ENCODE measurements at places on chromosomes 13 and 19. TPM values are rescaled to one million over a fixed set of nuclear protein-coding genes. Genes with fewer than 3 reads are reported as not detected.
A peak's percentile ranks its signal among the peaks of the same experiment; 100 is the strongest.

DNA sequence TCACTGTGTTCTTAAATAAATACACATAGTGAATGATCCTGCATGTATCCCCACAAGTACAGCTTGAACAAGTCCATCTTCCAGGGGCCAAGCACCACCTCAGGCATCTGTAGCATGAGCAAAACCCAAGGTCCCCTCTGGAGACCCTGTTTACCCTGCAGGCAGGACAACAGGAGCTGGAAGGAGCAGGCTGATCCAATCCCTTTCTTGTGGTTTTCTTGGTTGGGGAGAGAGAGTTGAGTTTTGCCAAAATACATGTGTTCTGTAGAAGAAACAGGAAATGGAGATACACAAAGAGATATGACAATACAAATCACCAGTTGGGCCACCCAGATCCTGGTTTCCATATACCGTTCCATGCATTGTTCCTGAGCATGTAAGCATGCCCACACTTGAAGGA is 92.8 kb downstream of the SHISA2 start:
- H3K27ac ChIP-seq: no peak overlapping the region
- H3K4me3 ChIP-seq: no peak overlapping the region
- H3K4me1 ChIP-seq: peaks cover 4% of the 10 kb centered on the region
- no peaks in the 10 kb centered on the region for H3K36me3 ChIP-seq
- no peaks in the 10 kb centered on the region for H3K27me3 ChIP-seq

DNA sequence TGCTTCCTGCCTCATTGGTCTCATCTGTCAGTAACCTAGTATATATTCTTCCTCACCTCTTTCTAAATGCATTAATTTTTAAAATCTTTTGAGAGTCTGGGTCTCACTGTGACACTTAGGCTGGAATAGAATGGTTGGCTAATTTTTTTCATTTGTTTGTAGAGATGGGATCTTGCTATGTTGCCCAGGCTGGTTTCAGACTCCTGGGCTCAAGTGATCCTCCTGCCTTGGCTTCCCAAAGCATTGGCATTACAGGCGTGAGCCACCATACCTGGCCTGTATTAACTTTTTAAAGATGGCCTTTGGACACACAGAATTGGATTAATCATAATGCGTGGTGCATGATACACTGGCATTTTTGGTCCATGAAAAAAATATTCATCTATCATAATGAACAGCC is 29.9 kb downstream of the SIPA1L3 start:
- no peak for DNase-seq
- no peaks in the 10 kb centered on the region for H3K36me3 ChIP-seq
- no peak overlapping the region for H3K4me3 ChIP-seq
- no peak overlapping the region for H3K27ac ChIP-seq

- H3K27me3 ChIP-seq: no peaks in the 10 kb centered on the region
- DNase-seq: no peak
- peaks cover 4% of the 10 kb centered on the region for H3K4me1 ChIP-seq
- no peak within 1 kb of the TSS for H3K27ac ChIP-seq
- H3K36me3 ChIP-seq: no peaks in the 10 kb centered on the region
Observed at GRCh38 chr19:55075371-55075998, at the start of gene EPS8L1. EPS8L1 (plus strand) TSS chr19:55075869; CDS start chr19:55076445, 576 bp downstream.

- peak; percentile 9 for DNase-seq
- no peaks in the 10 kb centered on the region for H3K27me3 ChIP-seq
- H3K27ac ChIP-seq: peak overlapping the region; percentile 44
- no peaks in the 10 kb centered on the region for H3K4me1 ChIP-seq
- H3K36me3 ChIP-seq: peaks cover 11% of the 10 kb centered on the region
Observed at GRCh38 chr13:20049558-20050473, 91.3 kb downstream of the ZMYM2 start.

DNA sequence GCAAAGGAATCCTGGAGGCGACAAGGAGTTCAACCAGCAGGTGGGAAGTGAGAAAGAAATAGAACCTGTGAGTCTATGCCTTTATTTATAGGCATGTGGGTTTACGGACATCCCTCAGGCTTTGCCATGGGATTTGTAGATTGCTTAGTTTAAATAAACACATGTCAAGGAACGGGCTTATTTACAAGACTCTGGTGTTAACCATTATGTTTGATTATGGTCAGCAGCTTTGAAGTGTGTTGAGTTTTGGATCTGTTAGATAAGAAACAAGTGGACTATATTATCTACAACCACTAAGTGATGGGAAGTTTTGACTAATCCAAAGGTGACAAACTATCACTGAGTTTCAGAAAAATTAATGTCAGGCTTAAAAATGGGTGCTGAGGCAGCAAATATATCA is 143.2 kb downstream of the SLITRK5 start:
- DNase-seq: no peak
- H3K4me1 ChIP-seq: no peaks in the 10 kb centered on the region
- no peak overlapping the region for H3K4me3 ChIP-seq
- no peak overlapping the region for H3K27ac ChIP-seq
- H3K27me3 ChIP-seq: no peaks in the 10 kb centered on the region

- H3K4me3 ChIP-seq: no peak overlapping the region
- H3K36me3 ChIP-seq: no peaks in the 10 kb centered on the region
- peaks cover 6% of the 10 kb centered on the region for H3K27me3 ChIP-seq
- no peak for DNase-seq
- no peak overlapping the region for H3K27ac ChIP-seq
Observed at GRCh38 chr13:106756446-106756845, 188.5 kb upstream of the ARGLU1 start.

The C19orf44 gene
- total RNA-seq: 1.5 TPM

The IL4I1 gene
- 6.5 TPM for total RNA-seq

The ZNF524 gene
- total RNA-seq: 24.8 TPM

DNA sequence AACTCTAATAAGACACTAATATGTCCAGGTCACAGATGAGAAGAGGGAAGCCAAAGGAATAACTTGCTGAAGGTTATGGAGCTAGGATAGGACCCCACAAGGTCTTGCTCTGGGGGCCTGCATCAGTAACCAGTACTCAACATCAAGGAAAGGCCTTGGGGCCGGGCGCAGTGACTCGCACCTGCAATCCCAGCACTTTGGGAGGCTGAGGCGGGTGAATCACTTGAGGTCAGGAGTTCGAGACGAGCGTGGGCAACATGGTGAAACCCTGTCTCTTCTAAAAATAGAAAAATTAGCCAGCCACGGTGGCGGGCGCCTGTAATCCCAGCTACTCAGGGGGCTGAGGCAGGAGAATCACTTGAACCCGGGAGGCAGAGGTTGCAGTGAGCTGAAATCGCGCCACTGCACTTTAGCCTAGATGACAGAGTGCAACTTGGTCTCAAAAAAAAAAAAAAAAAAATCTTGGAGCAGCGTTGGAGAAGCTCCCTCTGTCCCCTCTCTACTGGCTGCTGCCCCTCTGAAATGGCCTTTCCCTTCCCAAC is 1.8 kb downstream of the LONP1 start:
- H3K4me1 ChIP-seq: peaks cover 16% of the 10 kb centered on the region
- H3K27ac ChIP-seq: peak overlapping the region; percentile 97
- no peaks in the 10 kb centered on the region for H3K36me3 ChIP-seq

DNA sequence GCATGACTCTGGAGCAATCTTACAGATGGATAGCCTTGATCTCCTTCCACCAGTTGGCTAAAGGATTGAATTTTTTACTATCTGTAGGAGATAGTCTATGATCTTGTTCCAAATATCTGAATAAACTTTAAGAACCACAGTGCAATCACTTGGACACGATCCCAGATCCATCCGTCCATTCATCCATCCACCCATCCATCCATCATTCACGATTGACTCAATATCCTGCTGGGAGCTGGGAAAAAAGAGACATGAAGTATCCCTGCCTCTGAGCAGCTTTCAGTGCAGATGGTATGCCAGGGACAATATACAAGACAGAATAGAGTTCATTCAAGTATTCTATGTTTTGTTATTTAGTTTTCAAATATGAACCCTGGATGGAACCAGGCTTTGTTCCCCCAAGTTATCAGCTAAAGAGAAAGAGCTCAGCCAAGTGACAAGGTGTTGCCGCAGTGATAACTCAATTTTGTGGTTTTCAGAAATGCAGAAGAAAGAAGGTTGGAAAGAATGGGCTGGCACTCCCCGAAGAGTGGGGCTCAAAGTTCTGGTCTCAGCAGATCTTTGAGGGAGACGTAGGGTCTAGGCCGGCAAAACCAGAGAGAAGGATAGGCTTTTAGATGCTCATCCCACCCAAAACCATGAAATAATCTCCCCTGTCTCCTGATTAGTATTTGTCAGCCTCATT is 66.3 kb downstream of the IRS2 start:
- H3K27ac ChIP-seq: no peak overlapping the region
- no peak overlapping the region for H3K4me3 ChIP-seq
- no peaks in the 10 kb centered on the region for H3K4me1 ChIP-seq
- DNase-seq: no peak
- H3K27me3 ChIP-seq: no peaks in the 10 kb centered on the region
- H3K36me3 ChIP-seq: no peaks in the 10 kb centered on the region

GRCh38 chr19:44955505-44956439 is 592 bp downstream of the CLPTM1 start:
- peaks cover 22% of the 10 kb centered on the region for H3K36me3 ChIP-seq
- no peaks in the 10 kb centered on the region for H3K27me3 ChIP-seq
- peak overlapping the region; percentile 92 for H3K27ac ChIP-seq
- peak overlapping the region; percentile 92 for H3K4me3 ChIP-seq
- peaks cover 24% of the 10 kb centered on the region for H3K4me1 ChIP-seq

DNA sequence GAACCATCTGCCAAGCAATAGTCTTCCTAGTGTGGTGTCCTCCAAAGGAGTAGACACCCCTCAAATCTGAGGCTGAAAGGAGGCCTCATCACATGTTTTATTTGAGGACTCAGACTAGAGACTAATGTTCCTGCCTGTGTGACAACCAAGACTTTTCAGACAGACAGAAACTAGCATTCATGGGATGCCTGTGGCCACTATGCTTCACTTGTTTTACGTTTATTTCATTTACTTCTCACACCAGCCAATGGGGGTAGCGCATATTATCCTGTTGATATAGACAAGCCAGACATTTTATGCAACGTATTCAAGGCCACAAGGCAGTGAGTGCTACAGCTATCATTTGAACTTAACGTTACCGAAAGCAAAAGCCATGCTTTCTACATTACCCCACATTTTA is 391.7 kb upstream of the HTR2A start:
- H3K4me3 ChIP-seq: no peak overlapping the region
- no peaks in the 10 kb centered on the region for H3K27me3 ChIP-seq
- H3K27ac ChIP-seq: no peak overlapping the region
- H3K4me1 ChIP-seq: no peaks in the 10 kb centered on the region

- H3K27ac ChIP-seq: no peak overlapping the region
- H3K4me1 ChIP-seq: no peaks in the 10 kb centered on the region
Observed at GRCh38 chr13:53807251-53807834, 778.7 kb downstream of the OLFM4 start.

DNA sequence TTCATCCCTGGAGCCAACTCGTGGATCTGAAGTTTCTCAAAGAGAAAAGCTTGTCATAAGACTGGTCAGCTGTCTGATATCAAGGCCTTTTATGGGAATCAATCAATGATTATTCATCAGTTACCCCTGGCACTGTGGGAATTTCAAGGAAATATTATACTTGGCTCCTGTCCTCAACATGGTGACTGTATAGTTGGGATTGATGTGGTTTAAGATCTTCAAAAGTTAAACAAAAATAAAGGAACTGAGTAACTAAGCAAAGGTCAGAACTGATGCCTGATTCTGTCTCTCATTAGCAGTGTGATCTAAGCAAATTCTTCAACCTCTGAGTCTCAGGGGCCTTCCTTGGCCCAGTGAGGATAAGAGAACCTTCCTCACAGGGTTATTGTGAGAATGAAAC is 22.2 kb upstream of the SERPINE3 start:
- H3K27ac ChIP-seq: no peak overlapping the region
- no peaks in the 10 kb centered on the region for H3K4me1 ChIP-seq
- no peak for DNase-seq
- H3K27me3 ChIP-seq: no peaks in the 10 kb centered on the region
- H3K36me3 ChIP-seq: no peaks in the 10 kb centered on the region

- H3K4me1 ChIP-seq: peaks cover 3% of the 10 kb centered on the region
- peak overlapping the region; percentile 55 for H3K27ac ChIP-seq
- H3K4me3 ChIP-seq: peak overlapping the region; percentile 94
- no peaks in the 10 kb centered on the region for H3K27me3 ChIP-seq
- no peak for DNase-seq
Observed at GRCh38 chr19:2841855-2842574, 740 bp downstream of the ZNF555 start.

- H3K4me3 ChIP-seq: no peak overlapping the region
- H3K27me3 ChIP-seq: no peaks in the 10 kb centered on the region
- DNase-seq: no peak
- peak overlapping the region; percentile 31 for H3K27ac ChIP-seq
Observed at GRCh38 chr13:46134961-46135522, 30.2 kb upstream of the CPB2 start.

The ZNF439 gene
- 13.2 TPM for total RNA-seq

The CD37 gene
- 269 TPM for total RNA-seq

DNA sequence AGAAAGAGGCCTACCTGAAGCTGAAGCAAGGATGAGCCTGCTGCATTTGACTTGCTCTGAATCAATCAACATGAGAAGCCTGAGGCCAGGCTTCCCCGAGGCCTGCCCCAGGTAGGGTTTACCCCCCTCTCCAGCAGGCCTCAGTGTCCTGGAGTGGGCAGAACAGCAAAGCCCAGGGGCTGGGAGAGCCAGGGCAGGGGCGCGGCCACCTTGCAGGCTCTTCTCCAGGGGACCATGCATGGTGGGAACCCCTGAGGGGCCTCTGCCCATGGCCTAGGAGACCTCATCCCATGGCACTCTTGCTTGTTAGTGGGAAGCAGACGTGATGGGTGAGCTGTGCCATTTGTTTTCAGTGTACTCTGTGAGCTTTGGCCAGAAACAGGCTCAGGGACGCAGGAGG is 19.9 kb upstream of the LRP3 start:
- peaks cover 13% of the 10 kb centered on the region for H3K4me1 ChIP-seq
- no peak overlapping the region for H3K4me3 ChIP-seq
- no peak overlapping the region for H3K27ac ChIP-seq
- no peak for DNase-seq
- no peaks in the 10 kb centered on the region for H3K36me3 ChIP-seq
- H3K27me3 ChIP-seq: no peaks in the 10 kb centered on the region

- no peak overlapping the region for H3K4me3 ChIP-seq
- DNase-seq: peak; percentile 10
- H3K4me1 ChIP-seq: peaks cover 3% of the 10 kb centered on the region
- H3K27me3 ChIP-seq: no peaks in the 10 kb centered on the region
Observed at GRCh38 chr13:73870036-73870741, 264.0 kb downstream of the KLF12 start.

- DNase-seq: no peak
- H3K4me1 ChIP-seq: no peaks in the 10 kb centered on the region
- H3K27me3 ChIP-seq: no peaks in the 10 kb centered on the region
- no peak overlapping the region for H3K27ac ChIP-seq
- H3K36me3 ChIP-seq: no peaks in the 10 kb centered on the region
Observed at GRCh38 chr19:35117116-35117515, 1.5 kb downstream of the FXYD3 start.

The IGLON5 gene
- total RNA-seq: not detected

DNA sequence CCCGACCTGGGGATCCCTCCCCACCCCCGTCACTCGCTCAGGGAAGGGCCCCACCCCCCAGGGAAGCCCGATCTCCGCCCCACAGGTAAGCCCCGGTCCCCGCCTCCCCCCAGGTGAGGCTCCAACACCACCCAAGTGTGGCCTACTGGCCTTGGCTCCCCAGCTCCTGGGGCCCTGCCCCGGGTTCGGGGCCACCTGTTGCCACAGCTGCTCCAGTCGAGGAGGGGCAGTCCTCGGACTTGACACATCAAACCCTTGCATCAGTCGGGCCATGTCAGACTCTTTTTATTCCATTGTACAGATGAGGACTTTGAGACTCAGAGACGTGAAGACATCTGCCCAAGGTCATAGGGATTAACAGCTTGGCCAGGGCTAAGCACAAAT is 512 bp downstream of the CC2D1A start:
- peak overlapping the region; percentile 77 for H3K27ac ChIP-seq
- no peaks in the 10 kb centered on the region for H3K27me3 ChIP-seq
- no peaks in the 10 kb centered on the region for H3K36me3 ChIP-seq
- peaks cover 12% of the 10 kb centered on the region for H3K4me1 ChIP-seq
- peak; percentile 51 for DNase-seq

GRCh38 chr13:109949397-109949796 is 163.0 kb upstream of the IRS2 start:
- H3K4me1 ChIP-seq: no peaks in the 10 kb centered on the region
- no peak for DNase-seq
- H3K36me3 ChIP-seq: no peaks in the 10 kb centered on the region
